ENCODE measurements at places on chromosomes 2 and 18.

DNA sequence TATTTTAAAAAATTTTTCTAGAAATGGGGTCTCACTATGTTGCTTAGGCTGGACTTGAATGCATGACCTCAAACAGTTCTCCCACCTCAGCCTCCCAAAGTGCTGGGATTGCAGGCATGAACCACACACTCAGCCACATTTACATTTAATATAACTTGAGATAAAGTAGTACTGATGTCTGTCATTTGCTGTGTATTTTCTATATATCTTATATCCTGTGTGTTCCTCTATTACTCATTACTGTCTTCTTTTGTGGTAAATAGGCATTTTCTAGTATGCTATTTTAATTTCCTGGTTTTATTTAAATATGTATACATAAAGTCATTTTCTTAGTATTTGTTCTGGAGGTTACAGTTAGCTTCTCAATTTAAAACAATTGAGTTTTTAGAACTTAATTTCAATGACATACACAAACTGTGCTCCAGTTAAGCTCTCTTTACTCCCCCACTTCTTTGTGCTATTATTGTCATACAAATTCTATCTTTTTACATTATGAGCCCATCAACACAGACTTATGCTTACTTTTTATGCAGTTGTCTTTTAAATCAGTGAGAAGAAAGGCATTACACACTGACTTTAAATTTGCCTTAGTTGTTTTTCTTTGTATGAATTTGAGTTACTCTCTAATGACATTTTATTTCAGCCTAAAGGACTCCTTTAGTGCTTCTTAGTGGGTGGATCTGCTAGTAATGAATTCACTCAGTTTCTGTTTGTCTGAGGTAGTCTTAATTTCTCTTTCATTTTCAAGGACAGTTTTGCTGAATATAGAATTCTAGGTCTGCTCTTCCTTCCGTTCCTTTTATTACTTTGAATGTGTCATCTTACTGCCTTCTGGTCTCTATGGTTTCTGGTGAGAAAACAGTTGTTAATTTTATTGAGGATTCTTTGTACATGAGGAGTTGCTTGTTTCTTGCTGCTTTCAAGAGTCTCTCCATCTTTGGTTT lies 6.2 kb upstream of the INPP4A start:
- DNase-seq: no peak

DNA sequence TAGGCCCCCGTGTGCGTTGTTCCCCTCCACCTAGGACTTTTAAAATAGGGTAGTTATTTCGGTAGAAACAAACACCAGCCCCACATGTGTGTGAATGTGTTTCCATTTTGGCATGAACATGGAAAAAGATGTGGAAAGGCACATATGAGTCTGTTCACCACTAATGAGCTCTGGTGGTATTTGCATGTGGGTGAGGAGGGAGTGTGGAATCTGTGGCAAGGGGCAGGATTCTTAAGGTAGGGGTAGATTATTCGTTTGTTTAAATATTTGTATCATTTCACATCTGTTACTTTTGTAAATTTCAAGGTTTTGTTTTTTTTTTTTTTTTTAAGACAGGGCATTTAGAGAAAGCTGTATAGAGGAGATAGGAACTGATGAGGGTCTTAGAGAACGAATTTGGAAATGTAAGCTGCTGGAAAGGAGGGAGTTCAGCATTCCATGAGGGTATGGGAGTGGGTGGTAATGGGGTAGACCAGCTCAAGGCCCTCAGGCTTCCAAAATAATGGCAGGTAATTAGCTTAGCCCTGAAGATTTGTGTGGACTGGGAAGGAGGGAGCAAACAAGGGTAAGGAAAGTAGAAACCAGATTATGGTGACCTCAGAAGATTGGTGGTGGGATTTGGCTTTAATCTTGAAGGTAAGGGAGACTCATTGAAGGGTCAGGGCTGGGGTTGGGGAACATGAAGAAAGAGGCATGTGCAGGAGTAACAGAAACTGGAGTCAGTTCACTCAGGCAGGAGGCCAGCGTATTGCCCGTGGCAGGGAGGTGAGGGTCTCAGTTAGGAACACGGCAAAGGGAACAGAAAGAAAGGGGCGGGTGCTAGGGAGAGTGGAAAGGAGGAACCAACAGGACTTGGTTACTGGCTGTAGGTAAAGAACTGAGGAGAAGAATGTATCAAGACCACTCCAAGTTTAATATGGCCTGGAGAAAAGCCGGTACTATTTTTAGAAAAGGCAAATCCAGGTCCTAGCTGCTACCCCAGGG lies 123.6 kb downstream of the PLB1 start:
- no peak for DNase-seq

DNA sequence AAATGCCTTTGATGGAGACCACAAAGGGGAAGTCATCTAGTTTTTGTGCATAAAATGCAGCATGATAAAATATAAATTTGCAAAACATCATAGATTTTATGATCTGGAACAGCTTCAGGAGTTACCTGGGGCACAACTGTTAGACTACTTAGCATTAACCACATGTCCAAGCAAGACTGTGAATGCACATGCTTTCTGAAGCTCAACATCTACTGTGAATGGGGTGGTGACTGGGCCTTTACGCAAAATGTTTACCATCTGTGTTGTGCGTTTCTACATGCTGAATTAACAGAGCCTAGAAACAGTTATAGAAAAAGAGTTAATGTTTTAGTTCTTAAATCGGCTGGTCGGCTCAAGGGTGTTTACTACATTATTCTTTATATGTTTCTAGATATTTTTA lies 45.5 kb downstream of the KCTD1 start:
- DNase-seq: no peak

DNA sequence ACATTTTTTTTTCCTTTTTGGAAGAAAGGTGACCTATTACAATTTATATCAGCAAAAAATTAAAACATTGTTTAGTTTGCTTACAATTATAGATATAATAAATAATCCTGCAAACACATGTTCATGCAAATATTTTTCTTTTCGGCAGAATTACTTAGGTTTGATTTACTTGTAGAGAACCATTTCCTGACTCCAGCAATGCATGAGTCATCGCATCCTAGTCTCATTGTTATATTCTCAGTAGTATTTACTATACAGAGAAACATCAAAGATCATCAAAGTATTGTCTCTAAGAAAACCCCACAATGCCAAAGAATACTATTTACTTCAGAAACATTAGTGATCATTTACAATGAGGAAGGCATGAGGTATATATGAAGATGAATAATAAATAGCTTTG lies 40.4 kb upstream of the MTIF2 start:
- peak; percentile 14 for DNase-seq

DNA sequence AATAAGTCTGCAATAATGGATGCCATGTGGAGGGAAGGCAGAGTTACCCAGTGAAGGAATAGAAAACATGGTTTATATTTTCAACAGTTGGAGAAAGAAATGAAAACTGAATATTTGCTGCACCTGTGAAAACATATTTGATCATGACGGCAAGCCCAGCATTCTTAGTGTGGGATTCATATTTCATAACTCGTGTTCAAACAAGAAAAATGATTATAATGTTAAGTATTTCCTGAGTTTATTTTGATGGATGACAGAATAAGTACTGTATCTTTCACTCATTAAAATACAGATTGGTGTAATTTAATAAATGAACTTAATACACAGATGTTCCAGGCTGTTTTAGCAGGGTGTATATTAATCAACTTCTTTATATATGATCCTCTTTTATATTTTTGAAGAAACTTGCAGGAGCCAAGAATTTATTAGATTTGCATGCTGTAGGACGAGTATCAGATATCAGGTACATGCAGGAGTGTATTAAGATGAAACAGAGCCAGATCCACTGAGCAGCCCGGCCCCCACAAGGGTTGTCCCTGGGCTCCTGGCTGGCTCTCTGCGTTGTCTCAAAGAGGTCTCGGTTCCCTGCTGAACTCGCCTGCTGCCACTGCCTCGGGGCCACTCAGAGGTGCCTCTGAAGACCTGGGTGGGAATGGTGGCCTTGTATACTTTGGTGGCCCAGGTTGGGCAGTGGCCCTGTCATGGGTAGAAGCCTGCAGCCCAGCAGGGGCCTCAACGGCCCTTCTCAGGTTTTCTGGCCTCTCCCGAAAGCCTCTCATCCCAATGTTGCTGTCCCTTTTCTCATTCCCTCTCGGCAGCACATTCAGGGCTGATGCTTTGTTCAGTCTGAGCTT lies 95.0 kb upstream of the LDAH start:
- DNase-seq: peak; percentile 5

GRCh38 chr2:118967124-118967880 lies 25.3 kb downstream of the MARCO start:
- no peak for DNase-seq

DNA sequence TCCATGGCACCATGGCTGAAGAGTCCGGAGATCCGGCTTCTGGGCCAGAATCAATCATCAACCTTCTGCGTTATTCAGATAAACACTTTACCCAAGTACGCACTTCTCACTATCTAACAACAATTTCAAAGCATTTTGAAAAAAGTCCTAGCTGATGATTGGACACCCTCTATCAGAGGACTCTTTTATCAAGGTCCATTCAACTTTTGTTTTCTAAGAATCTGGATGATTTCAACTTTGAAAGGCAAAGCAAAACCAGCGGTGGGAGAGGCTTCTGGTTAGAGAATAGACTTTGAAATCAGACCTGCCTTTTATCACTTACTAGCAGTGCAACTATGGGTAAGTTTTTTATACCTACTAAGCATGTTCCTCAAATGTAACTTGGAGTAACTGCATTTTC lies 293.6 kb upstream of the TNP1 start:
- no peak for DNase-seq

DNA sequence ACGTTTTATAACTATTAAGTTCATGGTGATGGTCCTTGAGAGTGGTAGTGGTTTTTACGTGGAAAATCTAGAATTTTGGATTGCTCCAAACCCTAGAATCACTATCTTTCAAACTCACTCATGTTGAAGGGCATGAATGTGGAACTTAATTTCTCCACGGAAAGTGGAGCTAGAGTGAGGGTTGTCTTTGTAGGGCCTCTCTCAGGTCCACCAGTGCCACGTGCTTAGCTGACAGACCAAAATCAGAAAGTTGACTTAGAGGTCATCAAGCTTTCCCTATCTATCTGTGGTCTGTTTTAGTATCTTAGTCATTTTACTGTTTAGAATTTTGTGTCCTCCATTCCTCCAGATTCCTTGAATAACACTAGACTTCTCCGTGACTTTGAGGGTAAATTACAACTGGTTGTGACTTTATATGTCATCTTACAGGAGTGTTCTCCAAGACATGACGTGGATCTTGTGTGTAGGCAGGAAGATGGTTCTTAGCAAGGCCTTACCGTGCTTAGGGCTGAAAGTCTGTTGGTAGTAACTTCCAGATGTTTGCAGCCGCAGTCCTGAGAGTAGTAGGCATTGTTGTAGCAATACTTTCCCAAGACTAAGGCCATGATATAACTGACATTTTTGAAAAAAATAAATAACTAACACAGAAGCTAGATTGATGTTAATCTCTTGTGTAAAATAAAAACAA lies 26.8 kb downstream of the DIS3L2 start:
- DNase-seq: no peak

Data from fibroblast of the conjunctiva (primary cell).